ENCODE measurements at places on chromosomes 6 and 20. TPM values are rescaled to one million over a fixed set of nuclear protein-coding genes. Genes with fewer than 3 reads are reported as not detected.
A peak's percentile ranks its signal among the peaks of the same experiment; 100 is the strongest.

The FILIP1 gene
- total RNA-seq: 0.03 TPM

The MAD2L1BP gene
- total RNA-seq: 166 TPM

GRCh38 chr6:83192456-83192855 lies 609 bp downstream of the PGM3 start:
- DNase-seq: no peak

DNA sequence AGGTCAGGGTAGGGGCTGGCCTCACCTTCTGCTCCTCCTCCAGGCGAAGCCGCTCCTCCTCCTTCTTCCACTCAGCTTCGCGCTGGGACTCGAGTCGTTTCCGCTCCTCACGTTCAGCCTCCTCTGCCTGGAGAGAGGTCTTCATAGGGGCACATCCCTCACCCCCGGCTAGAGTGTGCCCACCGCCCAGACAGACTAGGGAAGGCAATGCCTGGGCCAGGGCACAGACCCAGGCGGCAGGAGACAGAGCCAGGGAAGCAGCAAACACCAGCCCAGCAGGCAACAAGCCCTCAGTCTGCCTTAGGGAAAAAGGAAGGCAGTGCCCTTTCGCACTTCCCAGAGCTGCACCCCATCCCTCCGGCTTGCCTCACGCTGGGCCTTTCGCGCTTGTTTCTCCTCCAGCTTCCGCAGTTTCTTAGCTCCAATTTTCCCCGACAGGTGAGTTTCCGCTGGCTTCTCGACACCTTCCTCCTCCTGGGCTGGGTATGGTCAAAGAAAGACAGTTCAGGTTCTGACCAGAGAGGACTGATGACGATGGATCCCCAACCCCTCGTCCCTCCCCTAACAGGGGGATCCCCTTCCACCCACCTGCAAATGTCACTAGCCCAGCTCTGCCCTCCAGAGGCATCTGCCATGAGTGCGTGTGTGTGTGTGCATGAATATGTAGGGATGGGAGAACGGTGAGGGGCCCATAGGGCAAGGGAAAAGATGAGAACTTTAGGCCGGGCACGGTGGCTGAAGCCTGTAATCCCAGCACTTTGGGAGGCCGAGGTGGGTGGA lies 4.3 kb downstream of the DDRGK1 start:
- no peak for DNase-seq

The ARMC12 gene
- total RNA-seq: not detected

DNA sequence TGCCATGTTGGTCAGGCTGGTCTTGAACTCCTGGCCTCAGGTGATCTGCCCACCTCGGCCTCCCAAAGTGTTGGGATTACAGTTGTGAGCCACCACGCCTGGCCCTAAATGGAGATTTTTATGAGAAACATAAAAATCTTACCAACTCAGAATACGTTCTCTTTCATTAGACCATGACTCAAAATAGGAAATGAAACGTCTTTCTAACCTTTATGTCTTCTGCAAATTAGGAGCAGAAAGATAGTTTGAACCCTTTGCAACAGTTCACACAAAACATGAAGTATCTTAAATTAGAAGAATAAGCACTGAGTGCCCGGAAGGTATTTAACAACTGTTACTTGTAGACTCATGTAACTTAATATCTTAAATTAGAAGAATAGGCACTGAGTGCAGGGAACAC lies 48.3 kb downstream of the AHI1 start:
- DNase-seq: no peak

- DNase-seq: no peak
Observed at GRCh38 chr20:2557873-2558580, 21.7 kb downstream of the TMC2 start.

The PERP gene
- total RNA-seq: 38.0 TPM

The CARMIL1 gene
- 45.5 TPM for total RNA-seq

DNA sequence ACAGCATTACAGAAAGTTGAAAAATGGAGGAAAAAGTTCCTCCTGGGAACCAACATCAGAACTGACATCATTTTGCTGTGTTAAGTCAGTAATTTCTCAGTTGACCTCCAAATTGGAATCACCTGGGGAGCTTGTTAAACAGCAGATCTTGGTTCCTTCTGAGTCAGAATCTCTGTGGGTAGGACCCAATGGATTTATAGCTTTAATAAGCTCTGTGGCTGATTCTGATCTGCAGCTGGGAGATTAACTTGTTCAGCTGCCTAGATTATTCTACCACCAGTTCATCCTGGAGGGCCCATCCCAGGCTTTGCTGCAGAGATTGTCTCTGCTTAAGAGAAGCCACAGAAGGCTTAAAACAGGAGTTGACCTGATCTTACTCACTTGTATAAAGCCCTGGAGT lies 90.7 kb upstream of the POPDC3 start:
- DNase-seq: no peak

The POU5F1 gene
- total RNA-seq: not detected

- no peak for DNase-seq
Observed at GRCh38 chr6:142485256-142485655, 183.4 kb downstream of the ADGRG6 start.

The PROKR2 gene
- total RNA-seq: not detected

GRCh38 chr20:47540443-47541354 lies 39.0 kb downstream of the NCOA3 start:
- no peak for DNase-seq

GRCh38 chr6:11606332-11606731 lies 68.8 kb downstream of the TMEM170B start:
- no peak for DNase-seq

GRCh38 chr6:109513571-109514071 lies 30.6 kb upstream of the ZBTB24 start:
- DNase-seq: peak; percentile 96

DNA sequence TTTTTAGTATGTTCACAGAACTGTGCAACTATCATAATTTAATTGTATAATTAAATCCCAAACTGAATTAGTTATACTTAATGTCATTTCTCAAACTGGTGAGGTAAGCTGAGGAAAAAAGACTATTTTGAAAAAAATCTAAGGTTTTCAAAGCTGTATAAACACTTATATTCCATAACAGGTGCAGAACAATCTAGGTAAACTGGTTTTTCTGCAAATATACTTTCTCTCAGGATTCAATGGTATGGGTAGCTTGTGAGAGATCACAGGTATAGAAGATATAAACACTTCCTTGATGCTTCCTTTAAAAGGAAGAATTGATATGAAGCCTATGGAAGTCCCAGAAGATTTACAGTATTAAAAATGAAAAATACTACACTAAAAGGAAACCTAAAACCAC lies 33.7 kb downstream of the NOL7 start:
- DNase-seq: no peak

The ENPP5 gene
- total RNA-seq: 2.0 TPM

DNA sequence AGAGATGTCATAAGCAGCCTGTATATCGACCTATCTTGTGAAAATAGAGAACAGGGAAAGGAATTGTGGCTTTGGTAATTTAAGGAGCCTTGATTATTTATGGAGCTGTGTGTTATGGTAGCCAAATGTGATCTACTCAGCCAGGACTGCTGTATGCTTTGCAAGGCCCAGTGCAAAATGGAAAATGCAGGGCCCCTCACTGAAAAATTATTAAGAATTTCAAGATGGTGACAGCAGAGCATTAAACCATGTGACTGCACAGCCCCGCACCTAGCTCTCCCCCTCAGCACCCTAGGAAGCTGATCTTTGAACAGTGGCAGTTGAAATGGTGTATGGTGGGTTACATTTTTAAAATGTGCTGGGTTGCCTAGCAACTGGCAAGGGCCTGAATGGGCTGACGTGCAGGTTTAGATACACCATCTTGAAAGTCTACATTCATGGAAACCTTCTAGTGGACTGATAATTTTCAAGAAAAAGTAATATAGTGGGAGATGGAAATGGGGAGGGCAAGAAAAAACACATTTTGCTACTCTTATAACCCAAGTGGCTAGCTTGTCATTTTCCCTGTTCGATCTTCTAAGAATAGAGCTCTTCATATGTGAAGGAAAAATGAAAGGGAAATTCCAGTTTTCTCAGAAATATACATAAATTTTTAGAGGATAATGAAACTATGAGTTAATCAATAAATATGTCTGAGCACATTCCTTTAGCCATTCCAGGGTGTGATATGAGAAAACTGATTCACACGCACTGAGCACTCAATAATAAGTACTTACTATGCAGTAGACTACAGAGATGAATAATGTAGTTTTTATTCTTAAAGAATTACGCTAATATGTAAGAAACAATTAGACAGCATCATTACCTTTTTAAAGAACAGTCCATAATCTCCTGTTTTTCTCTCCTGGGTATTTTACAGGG lies 208.0 kb downstream of the ARHGAP18 start:
- DNase-seq: peak; percentile 8

DNA sequence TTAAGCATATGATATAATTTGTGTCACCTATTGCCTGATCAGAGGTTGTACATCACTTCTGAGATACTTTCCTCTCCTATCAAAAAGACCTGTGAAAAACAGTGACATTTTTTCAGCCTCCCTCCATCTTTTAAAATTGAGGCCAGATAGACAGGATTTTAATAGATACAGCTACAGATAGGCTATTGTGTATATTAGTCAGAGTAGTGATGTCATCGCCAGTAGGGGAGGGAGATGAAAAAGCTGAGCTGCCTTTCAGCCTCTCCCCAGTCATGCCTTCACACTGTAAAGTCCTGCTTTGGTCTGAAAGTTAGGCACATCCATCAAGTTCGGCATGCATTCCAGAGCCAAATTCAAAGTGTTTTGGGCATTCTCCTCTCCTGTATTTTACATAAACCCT lies 7.9 kb upstream of the PABPC1L start:
- peak; percentile 58 for DNase-seq

- DNase-seq: no peak
Observed at GRCh38 chr6:1463751-1464426, 74.5 kb downstream of the FOXF2 start.
